GM19239 (cell line): ENCODE measurements at places on chromosomes 7 and 10.

GRCh38 chr10:55750458-55750857, 610.6 kb downstream of the ZWINT start:
- no peak for DNase-seq

DNA sequence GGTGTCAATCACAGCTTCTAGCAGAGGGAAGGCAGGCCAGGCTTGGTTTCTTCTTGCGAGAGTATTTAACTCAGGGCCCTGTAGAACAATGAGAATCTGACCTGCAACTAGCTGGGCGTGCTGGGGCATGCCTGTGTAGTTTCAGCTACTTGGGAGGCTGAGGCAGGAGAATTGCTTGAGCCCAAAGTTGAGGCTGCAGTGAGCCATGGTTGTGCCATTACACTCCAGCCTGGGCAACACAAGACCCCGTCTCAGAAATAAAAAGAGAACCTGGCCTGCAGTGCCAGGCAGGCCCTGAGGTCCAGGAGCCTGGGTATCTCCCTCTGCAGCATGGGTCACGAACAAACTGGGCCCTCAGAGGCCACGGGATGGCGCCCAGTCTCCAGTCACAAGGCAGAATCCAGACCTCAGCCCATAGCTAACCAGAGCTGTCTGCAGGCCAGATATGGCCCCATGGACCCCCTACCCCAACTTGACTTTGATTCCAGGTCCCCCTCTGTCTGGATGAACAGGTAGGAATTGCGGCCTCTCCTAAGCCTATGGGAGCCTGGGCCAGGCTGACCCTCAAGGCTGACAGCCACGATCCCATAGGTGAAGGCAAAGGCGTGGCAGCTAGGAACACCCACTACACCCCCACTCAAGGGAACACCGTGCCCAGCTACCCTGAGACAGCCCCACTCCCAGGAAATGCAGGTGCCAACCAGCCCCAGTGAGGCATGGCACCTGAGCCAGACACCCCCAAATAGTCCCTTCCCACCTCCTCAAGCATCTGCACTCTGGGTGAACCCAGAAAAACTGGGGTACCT, 102.7 kb upstream of the TNRC18 start:
- DNase-seq: no peak

DNA sequence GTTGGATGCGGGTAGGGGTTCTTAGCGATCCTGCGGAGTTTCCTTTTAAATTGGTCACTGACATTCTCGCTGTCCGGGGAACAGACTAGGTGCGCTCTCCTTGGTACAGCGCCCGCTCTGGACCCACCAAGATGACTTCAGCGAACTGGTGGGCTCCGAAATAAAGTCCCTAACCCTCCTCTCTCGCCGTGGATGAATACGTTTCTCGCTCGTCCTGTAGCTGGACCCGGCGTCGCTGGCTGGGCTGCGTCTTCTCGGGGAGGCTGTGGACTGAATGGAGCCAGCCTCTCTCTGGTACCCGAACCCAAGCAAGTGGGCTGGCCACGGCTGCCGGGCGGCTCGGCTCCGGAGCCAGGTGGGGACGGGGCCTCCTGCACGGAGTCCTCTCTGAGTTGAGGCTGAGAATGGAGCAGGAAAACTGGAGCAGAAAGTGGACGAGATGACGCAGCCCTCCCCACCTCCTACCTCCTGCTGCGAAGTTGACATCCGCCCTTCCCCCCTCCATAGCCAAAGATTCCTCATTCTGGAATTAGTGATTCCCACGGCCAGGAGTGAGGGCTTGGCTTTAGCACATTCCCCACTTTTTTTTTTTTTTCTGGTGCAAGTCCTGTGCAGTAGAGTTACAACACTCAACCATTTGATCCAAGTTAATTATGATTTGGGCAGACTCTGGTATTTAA, 1.5 kb downstream of the UNC5B start:
- DNase-seq: no peak

DNA sequence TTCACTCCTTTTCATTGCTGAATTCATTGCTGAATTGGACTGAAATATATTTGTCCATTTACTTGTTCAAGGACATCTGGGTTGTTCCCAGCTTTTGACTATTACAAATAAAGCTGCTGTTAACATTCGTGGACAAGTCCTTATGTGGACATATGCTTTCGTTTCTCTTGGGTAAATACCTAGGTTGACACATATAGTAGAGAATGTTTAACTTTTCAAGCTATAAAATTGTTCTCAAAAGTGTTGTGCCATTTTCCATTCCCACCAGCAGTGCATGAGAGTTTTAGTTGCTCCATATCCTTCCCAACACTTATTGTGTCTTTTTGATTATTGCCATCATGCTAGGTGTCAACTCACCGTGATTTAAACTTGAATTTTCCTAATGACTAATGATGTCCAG, 17.5 kb upstream of the CPVL start:
- DNase-seq: no peak

- no peak for DNase-seq
These were observed 71.9 kb upstream of the HABP2 start for GRCh38 chr10:113480851-113481502.

- DNase-seq: peak; percentile 34
These were observed 7.5 kb downstream of the DYNC2I1 start for GRCh38 chr7:158863611-158864506.

DNA sequence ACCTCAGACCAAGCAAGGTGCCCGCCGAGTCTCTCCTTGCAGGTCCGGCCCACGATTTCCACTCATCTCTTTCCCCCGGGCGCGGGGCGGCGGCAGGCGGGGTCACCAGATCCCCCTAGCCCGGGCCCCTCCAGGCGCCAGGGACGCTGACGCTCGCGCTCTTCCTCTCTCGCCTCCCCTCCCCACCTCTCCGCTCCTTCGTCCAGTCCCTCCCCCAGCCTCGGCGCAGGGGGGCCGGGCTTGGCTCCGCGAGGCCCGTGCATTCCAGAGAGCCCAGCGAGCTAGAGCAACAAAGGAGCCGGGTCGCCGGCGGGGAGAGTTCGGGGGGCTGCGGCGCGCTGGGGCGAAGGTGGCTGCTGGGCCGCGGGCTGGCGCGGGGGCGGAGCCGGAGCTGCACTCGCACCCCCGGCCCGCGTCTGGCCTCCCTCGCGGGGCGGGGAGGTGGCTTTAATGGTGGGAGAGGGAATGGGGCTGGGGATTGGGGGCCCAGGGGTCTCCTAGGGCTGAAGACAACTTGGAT, at the start of gene SMO:
Gene SMO (plus strand): TSS at position 262 of the 520 bp plus-strand sequence. CDS start 519 bp downstream, outside the sequence.
- DNase-seq: no peak

DNA sequence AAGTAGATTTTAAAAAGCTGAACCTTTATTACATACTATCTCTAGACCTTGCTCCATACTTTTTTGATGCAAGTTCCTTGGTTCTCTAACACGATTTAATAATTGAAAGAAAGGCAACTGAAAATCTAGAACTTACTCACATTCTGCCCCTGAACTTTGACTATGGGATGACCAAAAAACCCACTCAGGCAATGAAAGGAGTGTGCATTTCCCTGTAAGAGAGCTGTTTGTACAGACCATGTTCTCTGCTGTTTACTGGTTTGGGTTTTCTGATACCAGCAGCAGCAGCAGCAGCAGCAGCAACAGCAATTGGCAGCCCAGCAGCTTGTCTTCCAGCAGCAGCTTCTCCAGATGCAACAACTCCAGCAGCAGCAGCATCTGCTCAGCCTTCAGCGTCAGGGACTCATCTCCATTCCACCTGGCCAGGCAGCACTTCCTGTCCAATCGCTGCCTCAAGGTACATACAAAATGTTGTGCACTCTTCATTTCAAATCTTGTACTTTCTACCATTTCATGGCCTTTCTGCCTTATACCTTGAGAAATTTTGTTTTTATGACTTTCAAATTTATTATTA, 216.7 kb downstream of the FOXP2 start:
- DNase-seq: no peak

GRCh38 chr10:70773965-70774809, 11.0 kb downstream of the TBATA start:
- no peak for DNase-seq

- DNase-seq: no peak
These were observed 108.8 kb downstream of the EGFR start for GRCh38 chr7:55127622-55128081.
